Placental pericyte (primary cell): ENCODE measurements at places on chromosomes 5 and 9. TPM values are rescaled to one million over a fixed set of nuclear protein-coding genes. Genes with fewer than 3 reads are reported as not detected.

The CRB2 gene
- total RNA-seq: under 0.01 and 9.0 TPM in 2 replicates

The MEF2C gene
- 0.22 and 11.3 TPM in 2 replicates for total RNA-seq

The DROSHA gene
- total RNA-seq: 29.8 and 56.0 TPM in 2 replicates

The PALM2AKAP2 gene
- total RNA-seq: 25.8 and 66.4 TPM in 2 replicates

The PCDHB9 gene
- 0.14 TPM in 1 of 2 replicates, not detected in the other for total RNA-seq

The ZER1 gene
- 19.0 and 35.0 TPM in 2 replicates for total RNA-seq

The ISL1 gene
- not detected in 2 replicates for total RNA-seq

The WWC1 gene
- total RNA-seq: 2.2 and 4.7 TPM in 2 replicates

The MYMK gene
- not detected in 2 replicates for total RNA-seq

The PCDHA1 gene
- total RNA-seq: not detected in 2 replicates

The DMRT3 gene
- not detected in 2 replicates for total RNA-seq

The PROB1 gene
- total RNA-seq: 2.6 and 4.0 TPM in 2 replicates

The MYOT gene
- total RNA-seq: not detected in 2 replicates

The PCDHB8 gene
- 0.29 TPM in 1 of 2 replicates, not detected in the other for total RNA-seq

The SEPTIN8 gene
- 31.1 and 67.0 TPM in 2 replicates for total RNA-seq

The PDE6A gene
- total RNA-seq: not detected in 2 replicates

The C5orf52 gene
- not detected in 2 replicates for total RNA-seq

The FOXD4L4 gene
- 0.14 TPM in 1 of 2 replicates, not detected in the other for total RNA-seq

The UBQLN1 gene
- 111 and 183 TPM in 2 replicates for total RNA-seq

The TIMD4 gene
- total RNA-seq: not detected in 2 replicates

The HMMR gene
- 1.3 and 49.0 TPM in 2 replicates for total RNA-seq

The ANKRD34B gene
- not detected in 2 replicates for total RNA-seq

The NR5A1 gene
- total RNA-seq: not detected in 2 replicates

The CCL27 gene
- not detected in 2 replicates for total RNA-seq

The SCAMP1 gene
- total RNA-seq: 27.4 and 52.4 TPM in 2 replicates

The MPDZ gene
- total RNA-seq: 47.1 and 58.0 TPM in 2 replicates

The PCDHA9 gene
- under 0.01 TPM in 2 replicates for total RNA-seq

The PARP8 gene
- total RNA-seq: 13.9 and 16.9 TPM in 2 replicates

The PCDHGA3 gene
- 4.0 and 5.5 TPM in 2 replicates for total RNA-seq

The SAXO1 gene
- not detected in 2 replicates for total RNA-seq

The RELL2 gene
- total RNA-seq: 6.7 and 9.6 TPM in 2 replicates

The SPATA31E1 gene
- total RNA-seq: not detected in 2 replicates

The TMEM174 gene
- total RNA-seq: not detected in 2 replicates

The CKMT2 gene
- 0.29 and 0.44 TPM in 2 replicates for total RNA-seq

The PCDHA7 gene
- total RNA-seq: under 0.01 and 0.29 TPM in 2 replicates

The SFXN1 gene
- 86.2 and 180 TPM in 2 replicates for total RNA-seq

The GDNF gene
- total RNA-seq: 12.3 and 16.8 TPM in 2 replicates

The NUDT12 gene
- 2.6 and 7.4 TPM in 2 replicates for total RNA-seq
